ENCODE measurements at places on chromosomes 2 and 18. TPM values are rescaled to one million over a fixed set of nuclear protein-coding genes. Genes with fewer than 3 reads are reported as not detected.
A peak's percentile ranks its signal among the peaks of the same experiment; 100 is the strongest.

DNA sequence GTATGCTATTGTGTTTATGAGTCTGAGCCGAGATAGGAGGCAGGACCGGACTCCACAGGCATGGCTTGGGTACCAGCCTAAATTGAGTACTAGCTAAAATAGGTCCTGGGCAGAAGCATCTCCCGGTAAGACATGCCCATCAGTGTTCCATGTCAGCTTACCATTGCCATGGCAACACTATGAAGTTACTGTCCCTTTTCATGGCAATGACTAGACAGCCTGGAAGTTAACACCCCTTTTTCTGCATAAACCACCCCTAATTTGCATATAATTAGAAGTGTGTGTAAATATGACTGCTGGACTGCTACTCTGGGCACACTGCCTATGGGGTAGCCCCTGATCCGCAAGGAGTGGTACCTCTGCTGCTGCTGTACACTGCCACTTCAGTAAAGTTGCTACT, 1005.1 kb upstream of the FAM98A start:
- no peak for DNase-seq

DNA sequence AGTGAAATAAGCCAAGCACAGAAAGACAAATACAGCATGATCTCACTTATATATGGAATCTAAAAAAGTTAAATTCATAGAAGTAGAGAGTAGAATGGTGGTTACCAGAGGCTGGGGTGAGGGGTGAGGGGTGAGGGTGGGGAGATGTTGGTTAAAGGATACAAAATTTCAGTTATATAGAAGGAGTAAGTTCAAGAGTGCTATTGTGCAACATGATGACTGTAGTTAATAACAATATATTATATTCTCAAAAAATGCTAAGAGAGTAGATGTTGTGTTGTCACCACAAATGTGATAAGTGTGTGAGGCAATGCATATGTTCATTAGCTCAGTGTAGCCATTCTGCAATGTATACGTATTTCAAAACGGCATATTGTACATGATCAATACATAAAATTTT, 26.4 kb upstream of the GULP1 start:
- DNase-seq = no peak

GRCh38 chr2:109162999-109163398, 34.0 kb downstream of the SH3RF3 start:
- peak; percentile 70 for DNase-seq

NT5C1B gene
- total RNA-seq = not detected

GRCh38 chr2:181683518-181684453, 3.5 kb upstream of the NEUROD1 start:
- DNase-seq = peak; percentile 27

LYPD6 gene
- 0.13 TPM for total RNA-seq

- no peak for DNase-seq
Measured at GRCh38 chr18:67731851-67732250, 215.3 kb upstream of the DSEL start.

GRCh38 chr2:215843579-215843978, 169.8 kb downstream of the MREG start:
- DNase-seq = no peak

GAD1 gene
- not detected for total RNA-seq

Measured in Right ventricle myocardium superior (tissue), 1 donor.